ENCODE measurements at places on chromosomes 7 and 10.

GRCh38 chr7:16753932-16754855 is 639 bp downstream of the TSPAN13 start:
- peak; percentile 10 for DNase-seq

DNA sequence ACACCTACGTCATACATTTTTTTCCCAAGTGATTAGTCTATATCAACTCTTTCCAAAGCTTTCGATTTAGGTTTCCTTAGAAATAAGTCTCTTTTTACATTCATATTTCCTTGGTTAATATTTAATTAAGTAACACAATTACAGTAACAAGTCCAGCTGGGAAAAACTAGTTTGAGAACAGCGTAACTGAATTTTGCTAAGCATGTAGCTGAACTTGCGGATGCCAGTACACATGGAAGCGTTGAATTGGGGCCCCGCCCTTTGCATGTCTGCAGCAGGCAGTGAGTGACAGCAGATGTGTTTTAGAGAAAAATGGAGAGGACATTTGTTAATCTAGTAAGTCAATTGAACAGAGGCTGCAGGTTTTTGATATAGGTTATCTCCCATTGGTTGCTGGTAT is 72.5 kb downstream of the TAF3 start:
- DNase-seq = no peak

DNA sequence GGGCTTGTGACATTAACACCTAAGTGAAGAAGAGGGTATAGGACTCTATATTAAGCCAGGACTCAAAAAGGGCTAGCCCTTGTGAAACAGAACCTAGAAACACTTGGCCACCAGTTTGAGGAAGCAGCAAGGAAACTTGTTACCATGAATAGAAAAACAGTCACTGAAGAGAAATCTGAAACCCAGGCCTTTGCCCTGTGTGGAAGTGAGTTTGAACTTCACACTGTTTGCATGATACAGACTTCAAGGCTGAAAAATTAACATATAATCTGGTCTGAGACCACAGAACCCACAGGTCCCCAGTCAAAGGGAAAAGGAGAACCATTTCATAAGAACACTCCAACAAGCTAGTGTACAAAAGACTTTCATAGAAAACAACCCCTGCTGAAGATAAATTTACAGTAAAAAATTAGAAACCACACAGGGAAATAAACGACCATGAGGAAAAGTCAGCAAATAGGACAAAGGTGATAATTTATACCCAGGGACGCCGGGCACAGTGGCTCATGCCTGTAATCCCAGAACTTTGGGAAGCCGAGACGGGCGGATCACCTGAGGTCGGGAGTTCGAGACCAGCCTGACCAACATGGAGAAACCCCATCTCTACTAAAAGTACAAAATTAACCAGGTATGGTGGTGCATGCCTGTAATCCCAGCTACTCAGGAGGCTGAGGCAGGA is 76.1 kb downstream of the SKIDA1 start:
- DNase-seq = no peak

GRCh38 chr7:140688341-140688740 is 8.2 kb upstream of the NDUFB2 start:
- no peak for DNase-seq

- no peak for DNase-seq
Measured at GRCh38 chr7:149140831-149141230, 6.4 kb upstream of the ZNF398 start.

- no peak for DNase-seq
Measured at GRCh38 chr7:47085491-47086275, 496.2 kb downstream of the TNS3 start.

DNA sequence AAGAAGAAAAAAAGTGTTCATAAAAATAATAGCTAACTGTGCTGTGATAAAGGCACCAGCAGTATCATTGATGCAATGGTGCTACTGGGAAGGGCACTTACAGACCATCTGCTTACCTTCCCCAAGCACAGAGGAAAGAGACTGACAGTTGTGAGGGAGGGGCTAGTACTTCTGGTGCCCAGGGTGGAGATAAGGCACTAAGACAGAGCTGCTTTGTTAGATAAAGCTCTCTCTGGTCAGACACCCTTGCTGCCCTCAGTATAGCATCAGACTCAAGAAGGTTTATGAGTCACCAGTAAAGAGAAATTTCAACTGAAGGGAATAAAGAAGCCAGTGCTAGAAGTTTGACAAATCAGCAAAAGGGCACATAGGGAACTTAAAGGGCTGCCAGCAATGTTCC is 325.6 kb downstream of the HPSE2 start:
- DNase-seq = no peak

GRCh38 chr10:90788968-90789367 is 68.9 kb downstream of the HTR7 start:
- no peak for DNase-seq

- no peak for DNase-seq
Measured at GRCh38 chr10:76885816-76886215, 751.8 kb downstream of the KCNMA1 start.

DNA sequence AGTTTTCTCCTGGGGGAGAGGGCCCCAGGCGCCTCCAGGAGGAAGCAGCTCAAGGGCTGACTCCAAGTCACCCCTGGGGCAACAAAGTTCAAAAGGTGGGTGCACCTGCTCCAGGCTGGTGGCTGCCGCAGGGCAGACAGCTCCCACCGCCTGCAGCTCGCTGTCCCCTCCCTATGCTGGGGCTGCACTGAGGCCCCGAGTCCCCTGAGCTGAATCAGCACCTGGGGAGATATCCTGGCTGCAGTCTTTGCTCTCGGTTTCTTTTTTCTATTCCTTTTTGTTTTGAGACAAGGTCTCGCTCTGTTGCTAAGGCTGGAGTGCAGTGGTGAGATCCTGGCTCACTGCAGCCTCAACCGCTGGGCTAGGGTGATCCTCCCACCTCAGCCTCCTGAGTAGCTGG is 183.4 kb downstream of the DNAJB6 start:
- DNase-seq = no peak

DNA sequence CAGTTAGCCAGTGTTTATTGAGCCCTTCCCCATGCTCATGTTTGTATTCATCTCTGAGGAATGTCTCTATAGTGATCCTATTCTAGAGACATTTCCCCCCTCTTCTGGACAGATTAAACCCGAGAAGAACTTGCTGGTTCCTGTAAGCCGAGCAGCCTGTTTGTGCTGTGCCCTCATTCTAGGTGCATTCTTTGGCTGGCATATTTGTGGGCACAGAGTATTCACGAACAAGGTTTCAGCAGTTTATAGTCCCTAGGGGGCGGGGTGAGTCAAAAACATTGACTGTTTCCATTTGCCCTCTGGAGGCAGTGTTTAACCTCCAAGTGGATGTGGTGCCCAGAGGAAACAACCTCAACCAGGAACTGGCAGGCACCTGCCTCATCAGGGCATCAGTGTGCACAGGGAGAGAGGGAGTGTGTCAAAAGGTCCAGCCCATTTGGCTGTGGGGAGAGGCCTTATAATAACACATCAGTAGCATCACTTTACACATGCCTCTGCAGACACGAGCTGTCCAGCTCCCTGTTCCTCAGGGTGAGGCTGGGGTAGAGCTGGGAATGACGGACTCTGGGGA is 273.3 kb upstream of the LRGUK start:
- DNase-seq = peak; percentile 85

DNA sequence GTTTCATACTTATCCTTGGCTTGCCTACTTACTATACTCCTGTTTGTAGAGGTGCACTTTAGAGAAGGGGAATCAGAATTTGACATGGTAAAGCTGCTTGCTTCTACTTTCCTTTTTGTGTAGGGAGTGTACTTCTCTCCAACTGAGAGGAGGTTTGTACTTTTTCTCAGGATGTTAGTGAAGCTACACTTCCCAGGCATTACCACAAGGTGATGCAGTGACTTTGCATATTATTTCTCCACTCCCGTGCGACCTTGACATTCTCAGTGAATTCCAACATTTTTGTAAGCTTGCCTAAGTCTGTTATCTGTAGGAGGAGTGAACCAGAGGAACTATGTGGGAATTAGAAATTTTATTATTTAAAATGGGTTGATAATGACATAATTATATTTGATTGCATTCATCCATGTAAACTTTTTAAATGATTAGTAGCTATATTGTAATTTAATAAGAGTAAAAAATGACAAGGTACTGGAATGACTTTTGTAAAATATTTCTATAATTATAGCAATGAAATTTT is 5.2 kb downstream of the TAX1BP1 start:
- DNase-seq = peak; percentile 44

DNA sequence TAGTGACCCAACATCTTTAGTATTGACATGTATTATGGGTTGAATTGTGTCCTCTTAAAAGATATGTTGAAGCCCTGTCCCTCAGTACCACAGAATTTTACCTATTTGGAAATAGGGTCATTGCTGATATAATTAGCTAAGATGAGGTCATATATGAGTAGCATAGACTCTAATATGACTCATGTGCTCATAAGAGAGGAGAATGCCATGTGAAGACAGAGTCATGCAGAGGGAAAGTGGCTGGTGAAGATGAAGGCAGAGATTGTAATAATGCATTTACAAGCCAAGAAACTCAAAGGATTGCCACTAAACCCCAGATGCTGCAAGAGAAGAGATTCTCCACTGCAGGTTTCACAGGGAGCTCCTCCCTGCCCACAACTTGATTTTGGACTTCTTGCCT is 496.4 kb downstream of the KIF20B start:
- DNase-seq = no peak

- no peak for DNase-seq
Measured at GRCh38 chr7:39102234-39102633, 124.5 kb downstream of the POU6F2 start.

DNA sequence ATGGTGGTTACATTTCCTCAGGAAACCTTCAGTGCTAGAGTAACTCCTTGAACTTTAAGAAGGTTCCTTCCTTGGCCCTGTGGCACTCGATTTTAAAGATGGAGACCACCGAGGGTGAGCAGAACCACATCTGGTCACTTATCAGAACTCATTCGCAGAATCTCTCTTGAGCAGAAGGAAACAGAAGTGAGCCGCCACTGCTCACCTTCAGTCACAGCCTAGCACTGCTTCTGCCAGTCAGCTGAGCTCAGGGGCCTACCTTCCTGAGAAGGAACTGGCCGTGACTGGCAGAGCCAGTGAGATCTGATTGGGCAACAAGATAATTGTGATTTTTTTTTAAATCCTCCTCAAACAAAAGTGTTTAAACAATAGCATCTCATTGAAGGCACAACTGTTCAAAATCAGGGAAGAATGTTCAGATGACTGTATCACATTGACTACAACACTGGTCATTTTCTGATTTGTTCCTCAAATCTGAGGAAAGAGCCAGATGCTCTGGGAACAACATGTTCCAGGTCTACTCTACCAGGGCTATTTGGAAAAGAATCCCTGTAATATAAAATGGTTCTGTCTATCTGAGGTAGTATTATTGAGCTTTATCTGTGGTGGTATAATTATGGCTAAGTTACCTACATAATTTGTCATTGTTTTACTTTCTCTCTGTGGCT is 2.7 kb upstream of the SYPL1 start:
- DNase-seq = no peak

- no peak for DNase-seq
Measured at GRCh38 chr10:93126483-93127052, 52.9 kb downstream of the CYP26A1 start.

DNA sequence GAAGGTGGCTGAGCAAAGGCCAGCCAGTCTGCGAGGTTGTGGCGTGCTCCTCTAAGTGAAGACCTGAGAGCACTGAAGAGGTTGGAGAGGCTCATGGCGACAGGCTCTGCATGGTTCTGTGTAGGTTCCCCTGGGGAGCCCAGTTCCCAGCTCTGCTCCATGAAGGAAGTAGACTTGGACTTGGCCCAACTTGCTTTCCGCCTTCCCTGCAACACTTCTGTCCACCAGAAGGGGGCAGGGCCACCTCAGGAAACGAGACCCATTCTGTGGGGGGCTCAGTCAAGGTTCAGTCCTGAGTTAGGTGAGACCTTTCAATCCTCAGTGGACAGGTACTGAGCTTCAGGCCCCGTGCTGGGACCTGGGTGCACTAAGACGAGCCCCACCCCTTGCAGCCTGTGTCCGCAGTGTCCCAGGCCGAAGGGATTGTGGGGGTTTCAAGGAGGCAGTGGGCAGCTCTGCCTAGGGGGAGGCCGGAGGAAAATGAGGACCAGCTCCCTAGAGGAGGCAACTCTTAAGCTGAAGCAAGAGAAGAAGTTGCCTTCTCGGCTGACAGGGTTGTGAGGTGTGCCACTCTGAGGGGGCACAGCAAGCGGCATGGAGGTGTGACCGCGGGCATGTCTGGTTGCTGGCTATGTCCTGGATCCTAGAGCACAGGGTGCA is 15.0 kb upstream of the PCBD1 start:
- no peak for DNase-seq

DNA sequence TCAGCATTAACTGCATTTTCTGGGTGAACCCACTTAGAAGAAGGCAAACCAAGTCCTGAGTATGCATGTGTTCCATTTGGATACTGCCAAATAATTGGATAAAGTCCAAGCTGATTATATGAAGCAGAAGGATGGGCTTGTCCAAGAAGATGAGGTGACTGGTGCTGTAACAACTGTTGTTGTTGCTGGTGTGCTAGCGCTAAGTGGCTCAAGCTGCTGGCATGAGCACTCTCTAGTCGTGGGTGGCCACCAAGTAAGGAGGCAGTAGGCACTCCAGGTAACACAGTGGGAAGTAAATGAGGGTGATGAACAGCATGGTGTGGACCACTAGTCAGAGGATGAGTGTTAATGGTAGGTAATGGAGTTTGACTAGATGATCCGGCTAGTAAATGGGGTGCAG is 80.4 kb downstream of the NRBF2 start:
- no peak for DNase-seq

DNA sequence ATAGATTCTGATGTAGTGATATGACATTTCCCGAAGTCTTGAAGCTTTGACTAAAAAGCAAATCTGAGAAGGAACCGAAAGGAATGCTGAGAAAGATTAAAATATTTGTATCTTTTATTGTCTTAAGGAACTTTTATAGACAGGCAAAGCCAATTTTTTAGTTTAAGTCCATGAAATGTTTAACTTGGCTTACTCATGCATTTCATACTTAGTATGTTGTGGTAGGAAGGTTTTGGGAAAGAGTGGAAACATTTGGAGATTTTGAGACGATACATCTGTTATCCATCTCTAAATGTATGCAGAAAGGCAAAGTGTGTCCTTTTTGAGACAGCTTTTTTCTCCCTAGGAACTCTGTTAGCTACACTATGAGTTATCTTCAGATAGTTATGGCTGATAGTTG is 10.1 kb downstream of the TBC1D12 start:
- DNase-seq = no peak

DNA sequence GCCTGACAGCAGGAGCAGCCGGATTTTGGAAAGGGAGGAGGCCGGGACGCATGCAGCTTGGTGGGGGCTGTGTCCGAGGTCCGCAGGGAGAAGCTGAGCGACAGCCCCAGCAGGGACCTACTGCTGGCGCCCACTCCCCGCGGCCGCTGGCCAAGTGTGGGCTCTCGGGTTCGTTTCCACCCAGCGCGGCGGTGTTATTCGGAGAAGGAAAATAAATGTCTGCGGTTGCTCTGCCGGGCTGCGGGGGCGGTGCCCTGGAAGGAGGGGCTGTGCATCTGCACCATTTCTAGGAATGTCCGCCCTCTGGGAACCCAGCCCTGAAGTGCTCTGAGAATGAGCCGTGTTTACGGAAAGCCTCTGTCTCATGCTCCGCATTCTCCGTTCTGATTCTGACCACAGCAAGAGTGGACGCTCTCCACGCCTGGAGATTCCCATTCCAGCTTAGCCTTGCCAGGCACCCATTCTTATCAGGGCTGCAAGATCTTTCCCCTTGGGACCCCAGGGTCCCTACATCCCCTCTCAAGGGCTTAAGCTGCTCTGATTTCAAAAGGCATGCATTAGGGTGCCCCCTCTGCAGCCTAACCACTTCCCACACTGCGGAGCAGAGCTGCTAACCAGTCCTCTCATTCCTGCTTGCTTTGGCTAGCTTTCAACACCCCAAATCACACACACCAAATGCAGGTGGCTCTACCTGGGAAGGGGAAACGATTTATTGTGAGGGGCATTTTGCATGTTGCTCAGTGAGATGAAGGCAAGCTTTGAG is 256.6 kb upstream of the GLI3 start:
- no peak for DNase-seq
